Bone marrow (tissue), 2 donors: ENCODE measurements at places on chromosomes 4 and X.
A peak's percentile ranks its signal among the peaks of the same experiment; 100 is the strongest.

DNA sequence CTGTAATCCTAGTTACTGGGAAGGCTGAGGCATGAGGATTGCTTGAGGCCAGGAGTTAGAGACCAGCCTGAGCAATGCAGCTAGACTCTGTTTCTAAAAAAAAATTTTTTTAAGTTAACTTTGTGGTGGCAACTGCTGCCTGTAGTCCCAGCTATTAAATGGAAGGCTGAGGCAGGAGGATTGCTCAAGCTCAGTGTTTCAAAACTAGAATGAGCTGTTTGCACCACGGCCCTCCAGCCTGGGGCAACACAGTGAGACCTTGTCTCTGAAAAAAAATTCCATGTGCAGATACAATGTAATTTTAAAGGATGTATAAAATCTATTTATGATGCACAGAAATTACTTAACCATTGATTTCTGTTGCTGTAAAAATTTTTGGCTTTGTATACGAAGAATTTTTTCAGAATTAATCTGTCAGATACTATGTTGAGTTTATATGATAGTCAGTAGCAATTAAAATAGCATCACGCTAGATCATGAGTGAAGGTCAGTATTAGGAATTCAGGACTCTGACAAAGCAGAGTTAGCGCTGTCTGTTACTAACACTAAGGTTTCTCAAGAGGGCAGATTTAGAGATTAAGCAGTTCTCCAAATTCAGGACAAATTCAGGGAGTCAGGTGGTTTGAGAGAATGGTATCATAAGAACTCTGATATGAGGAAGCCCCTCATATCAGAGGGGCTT is 8.3 kb upstream of the AGA start:
- no peak for DNase-seq

- no peak for DNase-seq
These were observed 114.6 kb downstream of the PCDH18 start for GRCh38 chr4:137417676-137418075.

DNA sequence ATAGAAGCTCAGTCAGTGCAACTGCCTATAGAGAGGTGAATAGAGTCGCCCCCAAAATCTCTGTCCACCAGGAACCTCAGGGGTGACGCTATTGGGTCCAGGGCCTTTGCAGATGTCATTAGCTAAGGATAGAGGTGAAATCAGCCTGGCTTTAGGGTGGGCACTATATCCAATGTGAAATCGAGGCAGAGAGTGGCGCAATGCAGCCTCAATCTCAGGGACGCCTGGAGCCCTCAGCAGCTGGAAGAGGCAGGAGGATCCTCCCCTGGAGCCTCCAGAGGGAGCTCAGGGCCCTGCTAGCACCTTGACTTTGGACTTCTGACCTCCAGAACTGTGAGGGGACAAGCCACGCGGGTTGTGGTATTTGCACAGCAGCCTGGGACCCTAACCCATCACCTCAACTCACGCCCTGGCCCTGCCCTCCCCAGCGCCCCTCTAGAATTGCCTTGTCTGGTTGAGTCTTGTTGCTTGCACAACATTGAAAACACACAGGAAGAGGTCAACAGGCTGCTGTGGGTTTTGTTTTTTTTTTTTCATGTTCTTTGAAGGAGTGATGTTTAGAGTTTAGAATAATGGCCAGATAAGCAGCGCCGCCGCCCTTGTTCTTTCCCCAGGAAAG is 89.4 kb upstream of the PSAPL1 start:
- DNase-seq = no peak

DNA sequence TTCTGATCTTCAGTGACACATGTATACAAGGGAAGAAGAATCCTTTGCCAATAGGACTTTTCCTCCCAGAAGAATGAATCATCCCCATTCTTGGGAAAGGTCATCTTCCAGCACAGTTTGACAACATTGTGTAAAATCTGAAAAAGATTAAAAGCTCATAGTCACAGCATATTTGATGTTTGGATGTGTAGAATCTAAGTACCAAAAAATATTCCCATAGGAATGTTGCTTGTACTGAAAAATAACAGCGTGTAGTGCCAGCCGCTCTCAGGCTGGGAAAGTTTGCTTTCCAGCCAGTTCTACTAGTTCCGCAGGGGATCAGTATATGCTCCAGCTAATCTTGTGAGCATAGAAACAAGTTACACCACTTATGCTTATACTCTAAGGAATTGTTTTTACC is 74.7 kb upstream of the IL13RA1 start:
- no peak for DNase-seq

GRCh38 chr4:94551643-94552564 is 100.2 kb downstream of the PDLIM5 start:
- no peak for DNase-seq

GRCh38 chr4:175451238-175451965 is 360.7 kb downstream of the GPM6A start:
- no peak for DNase-seq

GRCh38 chr4:172997856-172998255 is 170.8 kb upstream of the GALNT7 start:
- no peak for DNase-seq

GRCh38 chr4:150561143-150561737 is 20.7 kb upstream of the MAB21L2 start:
- DNase-seq = no peak

GRCh38 chr4:39635023-39635422 is 3.6 kb downstream of the SMIM14 start:
- DNase-seq = no peak

DNA sequence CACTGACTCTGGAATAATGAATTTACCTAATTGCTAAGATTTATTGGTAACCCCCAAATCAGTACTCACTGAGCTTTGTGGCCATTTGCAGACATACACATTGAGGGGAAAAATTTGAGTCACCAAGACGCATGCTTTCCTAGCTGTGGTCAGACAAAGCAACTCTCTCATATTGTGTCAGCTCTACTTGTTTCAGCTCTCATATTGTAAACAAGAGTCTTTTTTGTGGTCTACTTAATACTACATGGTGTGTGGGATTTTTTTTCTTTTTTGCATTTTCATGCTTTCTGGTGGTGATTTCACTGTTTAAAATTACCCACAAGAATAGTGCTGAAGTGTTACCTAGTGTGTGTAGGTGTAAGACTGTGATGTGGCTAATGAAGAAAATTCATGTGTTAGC is 428.2 kb upstream of the GALNT7 start:
- DNase-seq = no peak

DNA sequence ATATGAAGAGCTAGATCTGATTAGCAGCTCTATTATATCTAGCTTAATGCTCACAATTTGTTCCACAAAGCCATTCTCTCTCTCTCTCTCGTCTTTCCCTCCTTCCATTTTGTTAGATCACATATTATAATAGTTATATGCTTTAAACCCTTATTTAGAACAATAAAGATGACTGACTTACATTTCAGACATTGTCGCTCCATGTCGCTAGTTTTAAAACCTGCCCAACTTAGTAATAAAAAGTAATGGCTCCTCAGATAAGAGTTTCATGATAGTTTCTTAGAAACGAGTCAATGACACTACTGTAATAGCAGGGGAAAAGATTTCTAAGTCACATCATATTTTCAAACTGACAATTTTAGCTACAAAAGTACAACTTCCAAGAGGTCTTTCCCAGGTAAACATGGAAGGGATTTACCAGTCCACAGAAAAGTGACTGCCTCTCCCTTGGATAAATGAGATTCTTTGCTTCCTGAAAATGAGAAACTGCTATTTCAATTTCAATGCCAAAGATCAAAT is 38.5 kb upstream of the YTHDC1 start:
- no peak for DNase-seq

GRCh38 chr4:33751050-33751449 is 2493.3 kb downstream of the ARAP2 start:
- DNase-seq = no peak

DNA sequence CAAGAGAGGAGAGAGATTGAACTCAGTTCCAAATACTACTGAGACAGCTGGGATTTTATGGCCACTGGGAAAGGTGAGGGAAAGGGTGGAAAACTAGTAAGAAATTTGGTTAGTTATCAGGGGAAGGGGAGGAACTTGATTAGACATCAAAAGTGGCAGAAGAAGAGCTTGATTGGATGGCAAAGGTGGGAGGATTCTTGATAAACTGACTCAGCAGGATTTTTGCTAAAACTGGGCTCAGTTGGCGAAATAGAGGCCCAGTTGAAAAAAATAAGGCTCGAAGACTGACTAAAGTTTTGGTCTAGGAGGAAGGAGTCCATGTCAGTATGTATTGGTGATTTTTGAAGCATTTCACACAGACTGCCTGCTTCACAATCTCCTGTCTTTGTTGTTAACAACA is 10.0 kb downstream of the BEX3 start:
- no peak for DNase-seq

- peak; percentile 10 for DNase-seq
These were observed 121.3 kb downstream of the GPR143 start for GRCh38 chrX:9644335-9644734.

- no peak for DNase-seq
These were observed 7.0 kb downstream of the SLC9B1 start for GRCh38 chr4:103012551-103012950.

DNA sequence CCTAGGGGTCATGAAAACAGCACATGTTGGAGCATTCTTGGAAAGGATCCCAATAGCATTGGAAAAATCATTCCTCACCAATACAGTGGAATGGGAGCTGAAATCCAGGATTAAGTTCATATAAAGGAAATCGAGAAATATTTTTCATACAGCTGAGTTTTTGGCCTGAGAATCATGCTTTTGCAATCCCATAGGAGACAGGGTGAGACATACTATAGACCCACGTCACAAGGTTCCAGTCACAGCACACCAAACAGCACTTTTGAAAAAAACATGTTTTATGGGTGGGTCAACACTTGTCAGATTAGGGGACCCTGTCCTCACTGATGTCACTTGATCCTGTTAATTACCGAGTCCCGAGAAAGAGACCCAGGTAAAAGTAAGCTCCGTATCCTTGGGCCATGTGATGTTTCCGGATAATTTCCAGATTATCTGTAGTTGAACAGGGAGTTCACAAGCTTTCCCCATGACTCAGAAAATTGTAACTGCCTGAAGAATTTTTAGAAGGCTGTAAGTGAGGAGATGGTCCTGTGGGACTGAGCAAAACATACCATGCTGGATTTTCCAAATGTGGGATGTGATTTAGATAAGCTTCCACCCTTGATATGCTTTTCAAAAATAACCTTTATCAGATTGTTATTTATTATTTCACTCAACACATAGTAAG is 80.9 kb upstream of the TLR3 start:
- DNase-seq = no peak

DNA sequence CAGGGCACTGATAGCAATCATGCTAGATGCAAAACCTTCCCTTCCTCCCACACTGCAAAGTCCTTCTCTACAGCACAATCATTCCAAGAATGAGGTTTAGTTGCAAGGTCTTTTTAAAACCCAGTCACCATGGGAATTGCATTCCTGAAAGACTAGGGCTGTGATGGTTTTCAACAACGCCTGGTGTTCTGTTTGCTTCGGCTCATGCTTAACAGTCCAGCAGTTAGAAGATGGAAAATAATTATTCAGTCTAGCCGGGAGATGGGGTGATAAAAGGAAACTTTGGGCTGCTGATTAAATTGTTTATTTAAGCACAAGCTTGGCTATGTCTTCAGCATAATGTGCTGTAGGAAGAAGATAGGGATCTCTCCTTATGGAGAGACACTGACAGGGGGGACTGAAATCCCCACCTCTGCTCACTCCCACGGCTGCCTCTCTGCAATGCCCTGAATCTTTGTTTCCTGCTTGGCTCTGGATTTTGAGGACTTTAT is 211.4 kb downstream of the MID1IP1 start:
- no peak for DNase-seq

DNA sequence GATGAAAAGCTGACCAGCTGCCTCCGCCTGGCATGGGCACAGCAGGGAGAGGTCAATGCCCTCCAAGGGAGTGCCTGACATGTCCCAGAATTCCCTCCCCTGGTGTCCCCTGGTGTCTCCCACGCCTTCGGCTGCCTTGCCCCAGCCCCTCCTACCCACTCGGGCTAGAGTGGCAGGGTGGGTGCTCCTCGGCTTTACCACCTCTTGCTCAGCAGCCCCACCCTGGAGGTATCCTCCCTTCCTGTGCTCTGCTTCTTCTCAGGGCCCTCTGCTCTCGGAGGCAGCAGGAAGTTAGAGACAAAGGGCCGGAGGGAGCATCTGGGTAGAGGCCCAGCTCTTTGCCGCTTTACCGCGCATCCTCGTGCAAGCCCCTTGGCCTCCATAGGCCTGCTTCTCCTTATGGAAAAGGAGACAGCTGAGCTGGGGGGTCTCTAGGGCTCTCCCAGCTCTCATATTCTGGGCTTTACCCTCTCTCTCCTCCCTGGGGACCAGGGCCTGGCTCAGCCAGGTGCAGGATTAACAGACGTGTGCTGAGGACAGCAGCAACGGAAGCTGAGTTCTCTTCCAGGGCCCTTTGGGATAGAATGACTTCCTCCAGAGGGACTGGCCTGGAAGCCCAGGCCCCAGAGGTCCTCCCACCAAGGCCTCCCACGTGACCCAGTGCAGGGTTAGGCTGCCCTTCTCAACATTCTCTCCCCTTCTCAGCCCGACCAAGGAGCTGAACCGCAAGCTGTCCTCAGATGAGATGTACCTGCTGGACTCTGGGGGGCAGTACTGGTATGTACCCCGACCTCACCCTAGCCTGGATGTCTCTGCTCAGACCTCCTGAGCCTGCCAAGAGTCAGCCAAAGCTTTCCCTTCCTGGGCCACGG is 17.2 kb downstream of the XPNPEP2 start:
- DNase-seq = no peak

- no peak for DNase-seq
These were observed 130.8 kb downstream of the ANAPC10 start for GRCh38 chr4:144967161-144967560.

GRCh38 chrX:143632625-143633410 is 3.1 kb downstream of the SLITRK4 start:
- peak; percentile 9 for DNase-seq

- no peak for DNase-seq
These were observed 89.9 kb downstream of the EFHC2 start for GRCh38 chrX:44253575-44253942.

GRCh38 chrX:118824173-118824730 is 628 bp downstream of the ZCCHC12 start:
- DNase-seq = no peak

DNA sequence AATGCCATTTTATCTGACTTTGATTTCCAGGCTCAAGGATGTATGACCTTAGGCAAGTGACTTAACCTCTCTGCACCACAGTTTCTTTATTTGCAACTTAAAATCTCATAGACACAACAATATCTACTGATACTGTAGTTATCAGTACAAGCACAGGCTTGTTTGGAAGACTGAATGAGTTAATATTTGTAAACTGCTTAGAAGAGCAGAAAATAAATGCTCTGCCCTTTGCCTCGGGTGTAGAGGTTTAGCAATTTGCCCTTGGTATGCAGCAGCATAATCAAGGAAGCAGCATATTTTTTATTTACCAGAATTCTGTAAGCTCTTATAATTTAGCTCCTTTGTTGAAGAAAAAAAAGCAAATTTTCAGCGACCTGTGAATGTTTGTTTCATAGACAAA is 2.9 kb upstream of the CXCL1 start:
- DNase-seq = no peak

- no peak for DNase-seq
These were observed 64.5 kb upstream of the STX18 start for GRCh38 chr4:4606321-4606720.

DNA sequence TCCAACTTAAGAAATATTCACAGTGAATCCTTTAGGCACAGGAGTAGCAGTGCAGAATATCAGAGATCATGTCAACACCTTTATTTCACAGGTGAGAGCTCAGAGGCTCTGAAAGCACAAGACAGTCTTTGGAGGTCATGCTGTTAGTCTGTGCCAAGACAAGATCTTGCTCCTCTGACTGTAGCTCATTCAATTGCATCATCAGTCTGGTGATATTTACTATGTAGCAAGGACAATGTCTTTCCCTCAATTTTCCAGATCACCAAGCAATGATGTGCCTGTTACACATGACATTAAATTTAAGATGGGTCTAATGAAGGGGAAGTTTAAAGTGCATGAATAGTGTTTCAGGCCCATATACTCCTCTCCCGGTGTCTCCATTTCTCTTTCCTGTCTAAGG is 277.5 kb downstream of the IL15 start:
- no peak for DNase-seq
